ENCODE measurements at places on chromosomes 11 and 22.

DNA sequence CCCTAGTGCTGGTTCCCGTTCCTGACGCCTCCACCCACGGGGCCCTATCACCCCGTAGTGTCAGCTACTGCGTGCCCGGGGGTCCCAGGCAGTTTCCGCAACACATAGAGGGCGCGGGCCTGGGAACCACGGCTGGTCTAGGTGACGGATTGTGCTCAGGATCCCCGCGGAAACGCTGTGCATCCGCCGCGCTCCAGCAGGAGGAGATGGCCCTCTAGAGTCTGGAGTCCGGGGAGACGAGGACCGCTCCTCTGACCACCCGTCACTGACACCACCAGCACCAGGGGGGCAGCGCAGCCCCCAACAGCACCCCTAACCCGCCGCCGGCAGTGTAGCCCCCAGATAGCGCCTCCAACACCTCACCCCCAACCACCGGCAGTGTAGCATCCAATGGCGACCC lies 4.4 kb upstream of the RFPL3 start:
- no peak for DNase-seq

DNA sequence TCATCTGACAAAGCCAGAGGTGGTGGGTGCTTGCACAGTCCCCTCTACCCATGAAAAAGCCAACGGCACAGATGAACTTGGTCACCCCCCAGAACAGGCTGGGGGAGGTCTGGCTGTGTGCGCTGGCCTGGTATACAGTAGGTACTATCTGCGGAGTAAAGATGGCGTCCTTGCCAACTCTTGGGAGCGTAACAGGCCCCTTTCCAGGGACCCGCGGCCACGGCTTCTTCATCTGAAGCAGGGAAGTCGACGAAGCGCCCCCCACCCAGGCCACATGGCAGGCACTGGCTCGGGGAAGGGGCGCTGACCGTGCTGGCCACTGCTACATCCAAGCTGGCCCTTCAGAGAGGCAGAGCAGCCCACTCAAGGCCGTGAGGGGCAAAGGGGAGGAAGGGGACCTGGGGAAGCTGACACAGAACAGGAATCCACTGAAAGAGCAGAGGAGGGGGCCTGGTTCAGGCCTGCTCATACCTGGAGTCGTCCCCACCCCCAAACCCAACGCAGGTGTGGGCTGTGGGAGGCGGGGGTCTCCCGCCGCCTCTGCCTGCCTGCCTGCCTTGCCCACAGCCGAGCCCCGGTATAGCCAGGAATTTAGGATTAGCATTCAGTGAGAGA lies 75.7 kb downstream of the CELSR1 start:
- DNase-seq: no peak

DNA sequence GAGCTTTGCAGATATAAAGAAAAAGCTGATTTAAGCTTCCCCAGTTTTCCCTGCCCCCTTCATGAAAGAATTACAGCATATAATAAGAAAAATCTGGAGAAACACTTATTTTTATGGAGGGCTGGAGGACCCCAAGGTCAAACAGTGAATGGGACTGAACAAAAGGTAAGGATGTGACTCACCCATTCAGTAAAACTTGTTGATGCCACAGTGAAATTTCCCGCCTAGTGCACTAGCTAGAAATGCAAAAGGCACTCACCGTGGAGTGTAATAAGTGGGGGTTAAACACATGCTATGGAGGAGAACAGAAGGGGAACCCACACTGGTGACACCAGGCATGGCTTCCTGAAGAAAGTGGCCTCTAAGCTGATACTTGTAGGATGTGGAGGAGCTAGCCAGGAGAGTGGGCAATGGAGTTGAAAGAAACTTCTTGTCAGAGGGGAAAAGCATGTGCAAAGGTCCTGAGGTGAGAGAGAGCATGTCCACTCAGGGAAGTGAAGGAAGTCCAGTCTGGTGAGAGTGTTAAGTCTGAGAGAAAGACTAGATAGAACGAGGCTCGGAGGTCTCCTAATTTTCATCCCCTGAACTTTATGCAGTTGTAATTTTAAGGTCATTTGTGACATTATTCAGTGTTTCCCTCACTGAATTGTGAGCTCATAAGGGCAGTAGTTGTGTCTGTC lies 77.1 kb downstream of the MIAT start:
- no peak for DNase-seq

DNA sequence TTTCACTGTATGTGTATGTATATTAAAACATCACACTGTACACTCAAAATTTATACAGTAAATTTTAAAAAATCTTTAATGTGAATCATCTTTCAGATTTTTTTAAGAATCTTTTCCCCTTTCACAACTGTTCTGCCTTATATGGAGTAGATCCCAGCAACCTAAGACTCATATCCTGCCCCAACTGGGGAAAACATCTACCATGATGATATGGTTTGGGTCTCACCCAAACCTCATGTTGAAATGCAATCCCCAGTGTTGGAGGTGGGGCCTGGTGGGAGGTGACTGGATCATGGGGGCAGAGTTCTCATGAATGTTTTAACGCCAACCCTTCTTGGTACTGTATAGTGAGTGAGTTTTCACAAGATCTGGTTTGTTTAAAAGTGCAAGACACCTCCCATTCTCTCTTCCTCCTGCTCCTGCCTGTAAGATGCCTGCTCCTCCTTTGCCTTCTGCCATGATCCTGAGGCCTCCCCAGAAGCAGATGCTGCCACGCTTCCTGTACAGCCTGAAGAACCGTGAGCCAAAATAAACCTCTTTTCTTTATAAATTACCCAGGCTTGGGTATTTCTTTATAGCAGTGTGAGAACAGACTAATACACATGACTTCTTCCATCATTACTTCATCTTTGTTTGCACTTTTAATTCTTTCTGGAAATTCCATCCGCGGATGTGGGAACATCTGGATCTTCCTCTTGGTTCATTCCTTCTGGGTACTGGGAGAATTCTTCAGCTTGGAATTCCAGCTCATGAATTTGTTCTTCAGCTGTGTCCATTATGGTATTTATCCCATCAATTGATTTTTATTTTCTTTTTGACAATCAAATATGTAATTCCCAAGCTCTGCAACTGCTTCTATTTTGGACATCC lies 36.9 kb downstream of the LINC01488 start:
- DNase-seq: no peak

GRCh38 chr11:86548271-86548917 lies 124.0 kb downstream of the ME3 start:
- no peak for DNase-seq

- no peak for DNase-seq
Measured at GRCh38 chr11:72582206-72583176, 91.7 kb downstream of the PDE2A start.

- peak; percentile 90 for DNase-seq
Measured at GRCh38 chr11:115623021-115623451, 118.8 kb upstream of the CADM1 start.

DNA sequence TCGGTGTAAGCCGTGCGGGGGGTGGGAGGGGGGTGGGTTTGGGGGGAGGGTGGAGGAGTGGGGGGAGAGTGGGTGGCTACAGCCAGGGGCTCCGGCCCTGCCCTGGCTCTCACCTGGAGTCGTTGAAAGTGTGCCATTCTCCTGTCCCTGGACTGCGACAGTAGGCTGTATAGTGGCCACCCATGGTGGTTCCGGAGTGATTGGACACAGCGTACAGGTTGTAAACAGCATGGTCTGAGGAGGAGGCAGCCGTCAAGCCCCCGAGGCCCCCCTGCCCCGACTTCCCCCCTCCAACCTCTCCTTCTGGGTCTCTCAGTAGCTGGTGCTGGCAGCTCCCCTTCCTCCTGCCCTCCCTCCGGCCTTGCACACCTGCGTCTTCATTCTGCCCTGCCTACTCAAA lies 10.6 kb upstream of the MFRP start:
- no peak for DNase-seq

- no peak for DNase-seq
Measured at GRCh38 chr11:58786693-58787092, 55.0 kb upstream of the GLYAT start.

GRCh38 chr11:115676206-115676605 lies 172.0 kb upstream of the CADM1 start:
- DNase-seq: no peak

GRCh38 chr11:107769189-107769588 lies 57.3 kb upstream of the SLN start:
- no peak for DNase-seq

DNA sequence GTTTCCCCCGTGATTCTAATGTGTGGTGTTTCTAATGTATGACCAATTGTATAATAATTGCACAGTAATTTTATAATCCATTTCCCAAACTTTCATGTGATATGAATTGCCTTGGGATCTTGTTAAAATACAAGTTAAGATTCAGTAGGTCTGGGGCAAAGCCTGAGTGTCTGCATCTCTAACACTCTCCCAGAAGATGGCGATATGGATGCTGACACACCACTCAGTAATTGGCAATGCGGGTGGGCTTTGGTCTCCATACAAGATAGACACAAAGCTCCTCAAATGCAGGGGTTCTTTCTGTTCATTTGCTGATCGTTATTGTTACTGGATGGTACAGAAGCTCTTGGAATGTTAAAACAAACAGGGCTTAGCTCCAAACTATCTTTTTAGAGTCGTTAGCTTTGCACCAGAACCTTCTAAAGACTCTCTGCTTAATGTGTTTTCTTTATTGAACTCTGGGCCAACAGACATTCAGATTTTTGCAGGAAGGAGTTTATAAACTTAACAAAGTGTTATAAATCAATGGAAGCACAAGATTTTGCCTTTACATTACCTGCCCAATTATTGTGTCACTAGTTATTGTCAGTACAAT lies 45.4 kb upstream of the ANO3 start:
- DNase-seq: no peak

- DNase-seq: no peak
Measured at GRCh38 chr22:44337678-44338004, 24.9 kb upstream of the SHISAL1 start.

DNA sequence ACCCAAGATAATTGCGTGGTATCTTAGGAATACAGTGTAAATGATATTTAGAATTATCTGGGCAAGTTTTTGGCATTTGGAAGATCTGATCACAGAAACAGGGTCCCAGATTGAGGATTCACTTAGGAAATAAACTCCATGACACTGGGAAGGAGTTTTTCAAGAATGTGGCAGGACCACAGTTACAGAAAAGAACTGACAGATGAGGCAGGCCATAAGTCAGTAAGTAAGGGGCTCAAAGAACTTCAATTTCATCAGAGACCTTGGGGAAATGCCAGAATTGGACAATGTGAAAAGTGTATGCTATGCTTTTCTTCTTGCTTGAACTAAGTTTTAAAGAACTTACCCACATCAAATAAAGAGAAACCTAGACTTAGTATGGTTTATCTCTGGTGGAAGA lies 49.3 kb downstream of the RBMXL2 start:
- no peak for DNase-seq

GRCh38 chr11:126338346-126339055 lies 17.0 kb upstream of the ST3GAL4 start:
- DNase-seq: no peak

DNA sequence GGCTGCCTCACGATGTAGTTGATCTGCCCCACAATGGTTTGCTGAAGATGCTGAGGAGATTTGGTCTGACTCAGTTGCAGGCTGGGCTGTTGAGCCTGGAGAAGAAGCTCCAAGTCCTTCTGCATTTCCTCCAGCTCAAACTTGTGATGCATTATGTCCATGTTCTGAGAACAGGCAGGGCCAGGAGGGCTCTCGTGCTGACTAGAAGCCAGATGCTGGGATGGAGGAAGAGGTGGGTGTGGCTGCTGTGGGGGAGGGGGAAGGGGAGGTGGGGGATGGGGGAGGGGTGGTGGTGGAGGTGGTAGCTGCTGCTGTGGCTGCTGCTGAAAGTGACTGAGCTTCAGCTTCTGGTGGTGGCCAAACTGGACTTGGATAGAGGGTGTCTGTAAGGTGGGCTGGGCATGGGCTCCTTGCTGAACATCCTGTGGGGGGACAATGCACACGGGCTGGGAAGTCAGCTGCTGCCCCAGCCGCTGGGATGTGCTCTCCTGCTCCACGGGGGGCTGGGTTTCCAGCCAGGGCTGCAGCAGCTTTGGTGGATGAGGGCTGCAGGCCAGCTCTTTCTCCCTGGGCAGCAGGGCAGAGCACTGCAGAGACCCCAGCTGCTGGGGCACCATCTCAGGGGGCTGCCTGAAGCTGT lies 42.1 kb downstream of the TRIM66 start:
- no peak for DNase-seq

DNA sequence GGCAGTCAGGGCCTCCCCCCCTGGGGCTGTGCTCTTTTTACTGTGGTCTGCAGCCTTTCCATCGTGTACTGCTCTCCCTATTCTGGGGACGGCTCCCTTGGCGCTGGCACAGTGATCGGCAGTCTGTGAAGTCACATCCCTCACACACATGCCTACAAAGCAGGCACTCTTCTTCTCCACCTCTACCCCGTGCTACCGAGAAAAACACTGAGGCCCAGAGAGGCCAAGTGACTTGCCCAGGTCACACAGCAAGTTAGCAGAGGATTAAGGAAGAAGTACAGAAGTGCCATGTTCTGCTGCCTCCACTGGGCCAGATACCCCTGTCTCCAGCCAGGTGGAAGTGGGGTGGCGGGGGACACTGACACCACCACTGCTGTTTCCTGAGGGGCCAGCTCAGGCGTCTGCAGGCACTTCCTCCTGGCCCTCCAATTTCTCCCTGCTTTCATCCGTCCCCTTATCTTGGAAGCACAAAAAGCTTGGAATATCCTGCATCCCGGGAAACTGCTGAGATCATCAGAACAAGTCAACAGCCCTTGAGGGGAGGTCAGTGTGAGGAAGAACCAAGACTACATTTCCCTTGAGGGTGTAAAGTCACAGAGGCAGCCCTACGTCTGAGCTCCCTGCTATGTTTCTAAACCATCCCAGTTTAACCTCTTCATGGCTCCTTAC lies 30.2 kb upstream of the KLHL35 start:
- no peak for DNase-seq

GRCh38 chr11:96187822-96188221 lies 155.2 kb downstream of the MAML2 start:
- DNase-seq: peak; percentile 78

GRCh38 chr11:108727665-108728064 lies 62.8 kb downstream of the DDX10 start:
- DNase-seq: no peak

DNA sequence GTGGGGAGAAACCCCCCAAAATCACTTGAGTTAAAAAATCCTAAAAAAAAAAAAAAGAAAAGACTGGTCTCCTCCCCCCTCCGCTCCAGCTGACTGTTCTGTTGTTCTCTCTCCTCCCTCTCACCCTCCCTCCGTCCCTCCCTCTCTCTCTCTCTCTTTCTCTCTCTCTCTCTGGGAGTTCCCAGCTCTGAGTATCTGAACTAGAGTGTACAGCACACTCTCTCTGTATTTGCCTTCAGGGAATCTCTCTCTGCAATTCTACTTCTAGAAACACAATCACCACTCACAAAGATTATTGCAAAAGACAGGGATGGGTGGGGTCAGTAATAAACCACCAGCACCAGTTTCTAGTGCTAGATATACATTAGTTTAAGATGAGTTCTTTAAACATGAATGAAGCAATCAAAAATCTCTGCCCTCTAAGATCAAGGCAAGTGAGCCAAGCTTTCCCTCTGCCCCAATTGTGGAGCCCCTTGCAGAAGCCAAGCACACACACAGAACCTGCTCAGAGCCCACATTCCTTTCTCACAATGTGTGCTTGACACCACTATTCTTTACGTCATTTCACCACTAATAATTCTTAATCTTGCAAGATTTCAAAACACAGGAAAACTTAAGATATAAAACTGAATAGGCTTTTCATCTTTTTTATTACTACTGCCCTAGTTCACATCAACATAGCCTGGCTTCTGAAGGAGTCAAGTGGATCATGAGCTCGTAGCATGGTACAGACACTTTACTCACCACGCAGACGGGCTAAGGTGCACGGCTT lies 133.5 kb downstream of the RBFOX2 start:
- DNase-seq: no peak

Measured in HFF-Myc (cell line).